ENCODE measurements at places on chromosomes 11 and 22. TPM values are rescaled to one million over a fixed set of nuclear protein-coding genes. Genes with fewer than 3 reads are reported as not detected.

GRCh38 chr11:133600786-133601185 lies 68.5 kb upstream of the OPCML start:
- DNase-seq: no peak

- no peak for DNase-seq
Measured at GRCh38 chr11:58562375-58562800, 13.3 kb downstream of the LPXN start.

DNA sequence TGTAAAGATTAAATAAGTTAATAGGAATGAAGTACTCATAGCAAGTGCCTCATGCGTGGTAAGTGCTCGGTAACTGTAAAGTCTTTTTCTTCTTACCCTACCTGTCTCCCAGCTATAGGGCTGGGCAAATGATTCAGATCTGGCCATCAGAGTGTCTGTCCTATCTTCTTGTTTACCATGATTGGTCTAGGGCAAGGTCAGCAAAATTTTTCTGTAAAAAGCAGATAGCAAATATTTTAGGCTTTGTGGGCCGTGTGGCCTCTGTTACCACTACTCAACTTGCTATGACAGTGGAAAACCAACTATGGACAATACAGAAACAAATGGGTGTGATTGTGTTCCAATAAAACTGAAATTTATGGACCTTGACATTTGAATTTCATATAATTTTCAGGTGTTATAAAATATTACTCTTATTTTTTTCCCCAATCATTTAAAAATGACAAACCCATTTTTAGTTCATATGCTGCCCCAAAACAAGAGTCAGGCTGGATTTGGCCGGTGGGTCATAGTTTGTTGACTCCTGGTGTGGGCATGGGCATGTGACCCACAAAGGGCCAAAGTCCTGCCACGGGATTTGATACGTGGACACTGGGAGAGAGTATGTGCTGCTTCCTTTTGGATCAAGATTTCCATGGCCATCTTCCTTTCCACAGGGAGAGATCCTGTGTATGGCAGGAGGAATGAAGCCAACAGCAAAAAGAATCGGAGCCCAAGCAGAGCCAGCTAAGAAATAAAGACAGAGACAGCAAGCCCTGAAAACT lies 26.8 kb upstream of the FZD4 start:
- no peak for DNase-seq

- DNase-seq: no peak
Measured at GRCh38 chr11:41289408-41289807, 170.0 kb downstream of the LRRC4C start.

GRCh38 chr22:25930788-25931310 lies 188.9 kb downstream of the MYO18B start:
- DNase-seq: no peak

DNA sequence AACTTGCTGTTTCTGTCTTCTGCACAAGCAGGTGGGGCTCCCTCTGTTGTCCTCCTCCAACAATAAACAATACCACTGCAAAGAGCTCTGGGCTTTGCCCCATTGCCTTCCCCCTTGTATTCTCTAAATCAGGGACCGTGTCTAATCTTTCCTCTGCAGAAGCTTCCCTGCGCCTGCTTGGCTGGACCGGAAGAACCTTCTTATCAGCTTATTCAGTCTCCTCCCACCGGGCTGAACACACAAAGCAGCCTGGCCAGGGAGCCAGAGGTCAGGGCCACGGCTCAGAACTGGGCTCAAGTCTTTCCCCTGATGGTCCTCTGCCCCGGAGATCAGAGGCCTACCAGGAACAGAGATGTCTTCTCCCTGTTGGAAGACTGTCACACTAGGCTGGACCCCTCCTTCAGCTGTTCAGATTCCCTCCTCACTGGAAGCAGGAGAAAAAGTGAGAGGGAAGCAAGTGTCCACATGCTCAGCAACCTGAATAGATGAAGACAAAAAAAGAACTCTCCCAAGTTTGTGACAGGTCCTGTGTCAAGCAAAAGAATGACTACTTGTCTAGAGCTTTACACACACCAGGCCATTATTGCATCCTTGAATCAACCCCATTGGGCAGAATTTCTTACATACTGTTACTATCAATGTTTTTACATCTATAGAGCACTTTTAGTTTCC lies 63.7 kb downstream of the RAB30 start:
- no peak for DNase-seq

DNA sequence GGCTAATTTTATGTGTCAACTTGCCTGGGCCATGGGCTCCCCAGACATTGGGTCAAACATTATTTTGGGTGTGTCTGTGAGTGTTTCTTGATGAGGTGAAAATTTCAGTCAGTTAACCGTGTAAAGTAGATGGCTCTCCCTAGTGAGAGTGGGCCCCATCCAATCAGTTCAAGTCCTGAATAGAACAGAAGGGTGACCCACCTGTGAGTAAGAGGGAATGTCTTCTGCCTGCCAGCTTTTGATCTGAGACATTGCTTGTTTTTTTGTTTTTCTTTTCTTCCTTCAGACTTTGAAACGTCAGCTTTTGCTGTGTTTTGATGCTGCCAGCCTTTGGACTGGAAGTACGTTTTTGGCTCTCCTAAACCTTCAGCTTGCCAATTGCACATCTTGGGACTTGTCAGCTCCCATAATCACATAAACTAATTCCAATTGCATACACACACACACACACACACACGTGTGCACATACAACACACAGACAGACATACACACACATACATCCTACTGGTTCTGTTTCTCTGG lies 300.1 kb downstream of the CNTN5 start:
- no peak for DNase-seq

DNA sequence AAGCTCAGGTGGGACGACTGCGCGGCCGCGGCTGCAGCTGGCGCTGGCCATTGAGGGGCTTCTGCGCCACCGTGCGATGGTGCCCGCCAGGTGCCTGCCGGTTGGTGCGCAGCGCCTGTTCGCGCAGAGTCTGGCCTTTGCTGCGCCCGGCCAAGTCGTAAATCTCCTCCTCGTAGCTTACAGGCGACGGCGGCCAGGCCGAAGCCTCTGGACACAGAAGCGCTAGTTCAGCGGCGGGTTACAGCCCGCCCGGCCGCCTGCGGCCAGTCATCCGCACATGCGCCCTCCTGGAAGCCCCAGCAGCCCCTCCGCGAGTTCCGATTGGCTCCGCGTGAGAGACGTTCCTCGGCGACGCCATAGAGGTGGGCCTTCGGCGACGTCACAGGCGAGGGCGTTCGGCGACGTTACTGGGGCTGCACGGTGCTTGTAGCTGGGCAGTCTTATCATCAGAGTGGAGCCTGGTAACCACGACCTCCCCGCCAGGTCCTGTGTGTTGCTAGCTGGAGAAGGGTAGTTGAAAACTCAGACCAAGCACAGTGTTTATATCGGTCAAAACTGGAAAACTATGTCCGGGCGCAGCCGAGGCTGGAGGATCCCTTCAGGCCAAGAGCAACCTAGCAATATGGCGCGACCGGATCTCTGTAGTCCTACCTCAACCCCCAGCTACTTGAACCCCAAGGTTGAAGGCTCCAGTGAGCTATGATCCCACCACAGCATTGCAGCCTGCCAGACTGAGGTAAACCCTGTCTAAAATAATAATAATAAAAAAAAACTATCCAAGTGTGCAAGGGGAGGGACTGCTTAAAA lies 265.7 kb downstream of the OR4C45 start:
- peak; percentile 71 for DNase-seq

DNA sequence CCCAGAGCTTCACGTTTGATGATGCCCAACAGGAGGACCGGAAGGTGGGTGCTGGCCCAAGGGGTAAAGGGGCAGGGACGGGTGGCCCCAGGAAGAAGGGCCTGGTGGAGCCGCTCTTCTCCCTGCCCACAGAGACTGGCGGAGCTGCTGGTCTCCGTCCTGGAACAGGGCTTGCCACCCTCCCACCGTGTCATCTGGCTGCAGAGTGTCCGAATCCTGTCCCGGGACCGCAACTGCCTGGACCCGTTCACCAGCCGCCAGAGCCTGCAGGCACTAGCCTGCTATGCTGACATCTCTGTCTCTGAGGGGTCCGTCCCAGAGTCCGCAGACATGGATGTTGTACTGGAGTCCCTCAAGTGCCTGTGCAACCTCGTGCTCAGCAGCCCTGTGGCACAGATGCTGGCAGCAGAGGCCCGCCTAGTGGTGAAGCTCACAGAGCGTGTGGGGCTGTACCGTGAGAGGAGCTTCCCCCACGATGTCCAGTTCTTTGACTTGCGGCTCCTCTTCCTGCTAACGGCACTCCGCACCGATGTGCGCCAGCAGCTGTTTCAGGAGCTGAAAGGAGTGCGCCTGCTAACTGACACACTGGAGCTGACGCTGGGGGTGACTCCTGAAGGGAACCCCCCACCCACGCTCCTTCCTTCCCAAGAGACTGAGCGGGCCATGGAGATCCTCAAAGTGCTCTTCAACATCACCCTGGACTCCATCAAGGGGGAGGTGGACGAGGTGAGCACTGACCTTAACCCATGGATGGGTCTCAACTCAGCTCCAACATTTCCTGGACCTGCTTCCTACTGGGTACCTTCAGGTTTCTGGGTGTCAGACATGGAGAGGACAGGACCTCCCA lies 2.0 kb downstream of the RIC8A start:
- no peak for DNase-seq

GRCh38 chr22:28910569-28911303 lies 27.4 kb downstream of the ZNRF3 start:
- no peak for DNase-seq

- DNase-seq: peak; percentile 92
Measured at GRCh38 chr11:123430721-123431497, 840 bp downstream of the GRAMD1B start.

DNA sequence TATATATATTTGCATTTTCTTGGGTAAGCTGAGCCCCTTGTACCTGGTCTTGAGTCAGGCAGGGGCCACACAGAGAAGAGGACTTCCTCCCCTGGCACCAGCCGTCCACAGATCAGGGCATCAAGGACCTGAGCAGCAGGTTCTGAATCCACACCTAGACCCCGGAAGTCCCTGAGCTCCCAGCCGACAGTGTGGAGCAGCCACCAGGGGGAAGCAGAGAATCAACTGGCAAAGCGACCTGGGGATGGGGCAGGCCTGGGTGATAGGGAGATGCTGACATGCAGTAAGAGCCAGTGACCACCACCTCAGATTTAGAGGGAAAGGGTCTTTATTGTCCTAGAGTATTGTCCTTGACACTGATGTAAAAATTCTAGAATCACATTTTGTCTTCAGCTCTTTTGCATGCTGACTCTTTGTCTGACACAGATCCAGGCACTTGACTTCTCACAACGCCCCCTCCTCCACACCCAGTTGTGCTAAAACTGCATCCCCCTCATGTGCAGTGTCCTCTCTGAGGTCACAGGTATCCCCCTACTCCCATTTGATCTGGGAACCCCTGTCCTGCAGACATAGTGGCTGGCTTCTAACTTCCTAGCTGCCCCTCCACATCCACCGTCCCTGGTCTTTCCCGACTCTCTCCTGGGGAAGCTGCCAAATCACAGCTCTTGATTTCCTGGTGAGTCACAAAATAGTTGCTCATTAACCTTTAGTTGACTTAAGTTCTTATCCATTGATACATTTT lies 109.3 kb downstream of the GGTLC2 start:
- DNase-seq: no peak

GRCh38 chr11:103970701-103971249 lies 65.7 kb upstream of the DDI1 start:
- no peak for DNase-seq

DNA sequence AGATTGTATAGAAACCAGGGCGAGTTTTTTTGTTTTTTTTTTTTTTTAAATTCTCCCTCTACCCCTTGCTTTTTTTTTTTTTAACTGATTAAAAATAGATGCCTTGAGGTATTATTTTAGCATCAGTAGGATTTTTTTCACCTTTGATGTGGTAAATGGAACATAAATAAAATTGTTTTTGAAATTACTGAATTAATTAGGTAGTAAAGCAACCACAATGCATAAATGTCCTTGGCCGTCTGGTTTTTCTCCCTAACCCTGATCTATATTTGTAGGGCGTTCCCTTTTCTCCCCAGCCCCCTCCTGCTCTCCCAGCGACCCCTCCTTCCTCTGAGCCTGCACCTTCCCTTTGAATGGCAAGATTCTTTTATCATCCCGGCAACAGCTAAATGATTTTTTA lies 107.8 kb downstream of the ZBTB16 start:
- no peak for DNase-seq

- DNase-seq: no peak
Measured at GRCh38 chr11:77630157-77630710, 7.4 kb downstream of the CLNS1A start.

Gene MUC6
- not detected for total RNA-seq

Gene CD6
- total RNA-seq: 0.22 TPM

- DNase-seq: no peak
Measured at GRCh38 chr11:34331736-34332135, 26.1 kb downstream of the ABTB2 start.

GRCh38 chr22:22388090-22388489 lies 120.5 kb downstream of the ZNF280B start:
- no peak for DNase-seq

Gene TESMIN
- 0.27 TPM for total RNA-seq

- no peak for DNase-seq
Measured at GRCh38 chr11:119810478-119811232, 81.7 kb upstream of the NECTIN1 start.

GRCh38 chr22:37079668-37080171 lies 28.2 kb downstream of the KCTD17 start:
- DNase-seq: no peak

- no peak for DNase-seq
Measured at GRCh38 chr11:126140201-126140925, 71.1 kb downstream of the RPUSD4 start.

GRCh38 chr11:105622016-105622415 lies 12.1 kb downstream of the GRIA4 start:
- DNase-seq: no peak
